Kidney capillary endothelial cell (primary cell): ENCODE measurements at places on chromosomes 2 and 18.
A peak's percentile ranks its signal among the peaks of the same experiment; 100 is the strongest.

DNA sequence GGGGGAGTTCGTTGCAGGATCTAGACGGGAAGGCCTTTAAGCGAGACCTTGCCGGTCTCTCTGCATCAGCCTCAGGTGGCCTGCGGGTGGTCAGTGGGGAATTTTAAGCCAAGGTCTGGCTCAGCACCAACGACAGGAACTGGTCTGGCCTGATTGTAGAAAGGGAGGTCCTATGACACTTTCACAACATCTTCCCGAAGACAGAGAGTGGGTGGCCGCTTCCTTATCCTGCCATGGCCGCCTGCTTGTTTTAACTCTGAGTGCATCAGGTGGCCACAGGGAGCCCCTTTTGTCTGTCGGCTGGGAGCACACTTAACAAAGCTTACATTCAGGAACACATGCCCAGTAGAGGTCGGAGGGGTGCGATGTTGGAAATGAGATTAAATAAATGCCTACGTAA is 363.7 kb upstream of the MYT1L start:
- no peak for DNase-seq

- DNase-seq = no peak
These were observed 81.8 kb downstream of the RAPGEF4 start for GRCh38 chr2:172817411-172817810.

DNA sequence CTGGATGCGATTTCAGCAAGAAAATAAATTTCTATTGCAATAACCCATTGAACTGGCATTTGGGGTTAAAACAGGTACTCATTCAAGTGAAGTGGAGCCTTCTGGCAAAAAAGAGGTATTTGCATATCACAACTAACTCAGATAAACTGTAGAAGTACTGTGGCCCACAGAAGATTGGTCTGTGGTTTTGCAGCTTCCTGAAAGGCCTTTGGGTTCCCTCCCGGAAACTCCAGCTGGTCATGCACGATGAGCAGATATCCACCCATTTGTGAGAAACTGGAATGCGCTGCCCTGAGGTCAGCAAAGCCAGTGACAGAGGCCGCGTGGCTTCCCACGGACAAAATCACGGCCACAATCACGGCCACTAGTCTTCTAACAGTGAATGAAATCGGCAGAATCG is 106.3 kb downstream of the EPHA4 start:
- DNase-seq = no peak

DNA sequence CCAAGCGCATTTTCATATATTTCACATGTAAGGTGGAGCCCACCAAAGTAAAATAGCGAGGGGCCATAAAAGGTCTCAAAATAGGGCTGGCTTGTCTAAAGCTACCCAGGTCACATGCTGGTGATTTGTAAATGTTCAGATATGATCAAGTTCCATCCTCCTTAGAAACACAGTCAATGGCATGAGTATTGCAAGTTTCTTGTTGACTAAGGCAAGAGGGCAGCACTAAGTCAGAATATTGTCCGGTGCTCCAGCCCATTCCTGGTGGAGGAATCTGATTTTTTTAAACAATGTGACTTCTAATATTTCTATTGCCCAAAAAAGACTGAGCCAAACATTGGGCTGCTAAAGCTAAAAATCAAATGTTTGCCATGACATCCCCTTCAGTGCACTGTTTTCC is 85.1 kb downstream of the LAMA1 start:
- DNase-seq = no peak

GRCh38 chr2:24877646-24878045 is 42.4 kb downstream of the ADCY3 start:
- DNase-seq = no peak

- DNase-seq = no peak
These were observed 18.9 kb downstream of the TTR start for GRCh38 chr18:31610286-31611205.

- no peak for DNase-seq
These were observed 76.0 kb downstream of the UXS1 start for GRCh38 chr2:106117882-106118684.

- no peak for DNase-seq
These were observed 911.4 kb upstream of the SLC39A10 start for GRCh38 chr2:194745557-194746146.

DNA sequence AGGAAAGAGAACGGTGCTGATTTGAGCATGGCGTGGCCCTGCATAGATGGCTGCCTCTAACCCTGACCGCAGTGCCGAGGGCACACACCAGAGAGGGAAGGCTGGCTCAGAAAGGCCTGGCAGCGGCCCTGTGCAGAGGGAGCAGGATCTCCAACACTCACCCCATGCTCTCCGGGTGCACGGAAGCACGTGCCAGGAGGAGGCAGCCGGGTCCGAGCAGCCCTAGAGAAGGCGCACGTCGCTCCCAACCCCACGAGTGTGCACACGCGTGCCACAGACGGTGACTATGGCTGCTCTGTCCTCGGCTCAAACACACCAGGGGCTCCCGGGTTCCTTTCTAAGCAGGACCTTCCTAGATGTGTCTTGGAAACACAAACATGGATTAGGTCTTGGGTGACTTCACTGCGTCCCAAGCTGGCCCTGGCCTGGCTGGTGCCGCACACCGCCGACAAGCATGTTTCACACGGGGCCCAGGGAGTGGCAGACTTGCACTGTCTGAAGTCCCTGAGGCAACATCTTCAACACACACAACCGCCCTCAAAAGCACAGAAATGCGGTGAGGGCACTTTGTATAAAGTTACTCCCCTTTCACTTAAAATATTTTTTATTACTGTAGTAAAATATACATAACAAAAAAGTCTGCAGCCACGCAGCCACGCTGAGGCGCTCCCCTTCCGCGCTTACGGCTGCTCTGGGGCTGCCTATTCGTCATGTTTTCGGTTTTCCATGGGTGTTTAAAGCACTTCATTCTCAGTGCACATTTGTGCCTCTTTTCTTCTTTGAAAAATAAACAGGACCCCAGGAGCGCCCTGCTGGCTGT is 110.0 kb downstream of the ZNF516 start:
- no peak for DNase-seq

DNA sequence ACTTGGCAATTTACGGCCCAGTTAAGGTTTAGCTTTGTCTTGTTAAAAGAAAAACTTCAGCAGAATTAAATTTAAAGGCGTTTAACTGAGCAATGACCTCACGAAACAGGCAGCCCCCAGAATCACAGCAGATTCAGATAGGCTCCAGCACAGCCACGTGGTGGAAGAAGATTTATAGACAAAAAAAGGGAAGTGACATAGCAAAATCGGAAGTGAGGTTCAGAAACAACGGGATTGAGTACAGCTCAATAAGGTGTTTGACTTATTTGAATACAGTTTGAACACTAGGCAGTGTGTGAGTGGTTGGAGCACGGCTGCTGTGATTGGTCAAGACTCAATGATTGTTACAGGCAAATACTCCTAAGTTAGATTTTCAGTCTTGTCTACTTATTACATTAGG is 79.8 kb downstream of the MOGAT1 start:
- DNase-seq = no peak

DNA sequence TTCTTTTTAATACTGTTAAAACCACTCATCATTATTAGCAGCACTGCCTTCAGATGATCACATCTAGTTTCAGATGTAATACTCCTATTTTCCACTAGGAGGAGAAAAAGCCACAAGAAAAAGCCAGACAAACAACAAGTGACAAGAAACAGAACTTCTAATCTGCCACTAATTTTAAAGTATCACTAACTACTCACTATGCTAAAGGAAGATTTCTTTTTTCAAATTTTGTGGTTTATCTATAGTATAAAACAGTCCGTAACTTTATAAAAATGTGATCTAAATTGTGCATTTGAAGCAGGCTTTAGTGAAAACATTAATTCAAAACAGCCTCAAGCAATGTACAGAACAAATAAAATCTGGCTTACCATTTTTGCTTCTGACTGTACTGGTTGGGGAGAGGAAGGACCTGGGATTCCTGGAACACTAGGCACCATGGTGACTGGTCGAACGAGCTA is 56.8 kb downstream of the ATF2 start:
- DNase-seq = peak; percentile 39

DNA sequence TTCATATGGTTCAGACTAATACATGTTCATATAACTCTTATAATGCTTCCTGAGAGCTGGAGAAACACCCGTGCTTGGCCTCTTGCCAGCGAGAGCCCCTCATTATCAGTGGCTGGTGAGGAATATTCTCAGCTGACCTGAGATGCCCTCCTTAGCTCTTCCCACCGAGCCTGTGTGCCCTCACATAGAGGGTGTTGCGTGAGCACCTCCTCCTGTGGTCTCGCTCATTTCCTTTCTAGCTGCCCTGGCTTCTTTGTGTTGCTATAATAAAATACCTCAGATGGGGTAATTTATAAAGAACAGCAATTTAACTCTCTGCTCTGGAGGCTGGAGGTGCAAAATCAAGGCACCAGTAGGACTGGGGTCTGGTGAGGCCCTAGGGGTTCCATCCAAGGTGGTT is 80.5 kb upstream of the ALKAL2 start:
- DNase-seq = no peak

DNA sequence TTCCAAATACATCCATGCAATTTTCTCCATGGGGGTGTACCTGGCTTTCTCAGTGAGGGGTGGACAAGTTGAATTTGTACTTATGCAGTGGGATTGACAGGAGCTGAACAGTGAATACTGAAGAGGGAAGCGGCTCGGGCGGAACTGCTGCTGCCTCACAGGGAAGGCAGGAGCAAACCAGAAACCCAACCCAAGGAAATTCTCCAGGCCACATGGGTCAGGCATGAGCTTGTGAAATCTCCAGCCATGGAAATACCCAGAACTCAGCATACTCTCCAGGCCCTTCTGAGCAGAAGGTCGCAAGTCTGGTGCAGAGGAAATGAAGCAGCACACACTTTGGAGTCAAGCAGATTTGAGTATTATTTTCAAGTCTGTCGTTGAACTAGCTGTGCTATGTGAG is 26.5 kb upstream of the INO80C start:
- no peak for DNase-seq

DNA sequence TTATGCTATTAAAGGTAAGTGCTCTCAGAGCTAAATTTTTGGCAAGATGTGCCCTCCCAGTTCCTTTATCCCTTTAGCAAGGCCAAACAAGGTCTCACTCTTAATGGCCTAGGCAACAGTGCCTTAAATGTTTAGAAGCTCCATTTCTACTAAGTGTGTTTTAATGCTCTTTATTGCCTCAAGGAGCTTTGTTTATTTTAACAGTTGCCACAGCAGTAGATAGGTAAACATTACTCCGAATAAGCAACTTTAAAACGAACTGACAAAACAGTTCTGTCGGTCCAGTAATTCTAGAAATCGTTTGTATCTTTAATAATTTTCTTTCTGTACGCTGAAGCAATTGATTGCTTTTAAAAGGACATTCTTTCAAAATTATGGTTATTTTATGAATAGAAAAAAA is 74.5 kb downstream of the PIEZO2 start:
- no peak for DNase-seq

- DNase-seq = no peak
These were observed 74.2 kb downstream of the RAB31 start for GRCh38 chr18:9782073-9782857.

GRCh38 chr18:63646936-63647335 is 2.9 kb upstream of the SERPINB4 start:
- DNase-seq = no peak

GRCh38 chr18:47680488-47680887 is 250.0 kb downstream of the SMAD2 start:
- DNase-seq = no peak

- DNase-seq = no peak
These were observed 162.0 kb downstream of the SLC8A1 start for GRCh38 chr2:40289771-40290404.

- DNase-seq = peak; percentile 68
These were observed at the start of gene ITGA4 for GRCh38 chr2:181457121-181457740. Gene ITGA4 (plus strand): TSS chr2:181457386. CDS start chr2:181457655, 269 bp downstream.

- no peak for DNase-seq
These were observed 550.3 kb upstream of the TNP1 start for GRCh38 chr2:217409949-217410680.
